ENCODE measurements at places on chromosomes 3 and 15.

DNA sequence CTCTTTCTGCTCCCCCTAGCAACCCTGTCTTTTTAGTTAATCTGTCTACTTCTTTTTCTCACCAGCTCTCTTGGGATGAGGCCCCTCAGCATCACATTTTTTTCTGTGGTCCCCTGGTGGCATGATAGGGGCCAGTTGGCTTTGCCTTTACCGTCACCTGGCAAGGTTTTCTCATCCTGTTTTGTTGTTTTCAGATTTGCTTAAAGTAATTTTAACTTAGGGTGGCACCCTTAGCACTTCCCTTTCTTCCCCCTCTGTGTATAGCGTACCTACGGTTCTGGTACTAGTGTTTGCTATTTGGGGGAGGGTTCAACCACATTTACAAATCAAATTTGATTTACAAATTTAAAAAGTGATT is 35.6 kb downstream of the PDCD6IP start:
- DNase-seq, result no peak

DNA sequence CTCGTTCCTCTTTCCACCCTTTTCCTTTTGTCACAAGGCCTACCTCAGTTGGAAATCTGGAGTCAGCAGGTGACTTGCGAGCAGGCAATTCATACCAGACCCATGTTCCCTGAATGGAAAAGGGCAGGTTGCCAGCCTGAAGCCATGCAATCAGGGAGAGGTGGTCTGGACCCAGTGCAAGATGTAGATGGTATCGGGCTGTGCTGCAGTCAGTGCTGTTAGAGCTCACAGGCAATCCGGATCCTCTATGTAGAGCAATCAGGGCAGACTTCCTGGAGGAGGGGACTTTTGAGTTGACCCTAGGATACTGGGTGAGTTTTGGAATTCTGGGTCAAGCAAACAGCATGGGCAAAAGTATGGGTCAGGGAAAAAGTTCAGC is 18.9 kb downstream of the LOXL1 start:
- no peak for DNase-seq

GRCh38 chr3:123272547-123272946 is 70.8 kb downstream of the SEC22A start:
- no peak for DNase-seq

DNA sequence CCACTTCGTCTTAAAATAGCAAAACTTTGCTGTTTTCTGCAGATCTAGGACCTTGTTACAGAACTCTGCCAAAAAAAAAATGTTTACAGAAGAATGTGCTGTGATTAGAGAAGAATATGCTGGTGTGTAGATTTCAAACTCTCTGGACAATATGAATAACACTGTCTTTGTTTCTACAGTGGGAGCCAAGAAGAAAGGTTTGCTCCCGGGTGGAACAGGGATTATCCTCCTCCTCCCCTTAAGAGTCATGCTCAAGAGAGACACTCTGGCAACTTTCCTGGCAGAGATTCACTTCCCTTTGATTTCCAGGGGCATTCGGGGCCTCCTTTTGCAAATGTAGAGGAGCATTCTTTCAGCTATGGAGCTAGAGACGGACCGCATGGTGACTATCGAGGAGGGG is 27.3 kb downstream of the RBM6 start:
- DNase-seq, result no peak

- DNase-seq, result no peak
Measured at GRCh38 chr15:58357529-58358476, 74.0 kb upstream of the LIPC start.

GRCh38 chr3:135148398-135149020 is 353.4 kb downstream of the EPHB1 start:
- DNase-seq, result no peak

DNA sequence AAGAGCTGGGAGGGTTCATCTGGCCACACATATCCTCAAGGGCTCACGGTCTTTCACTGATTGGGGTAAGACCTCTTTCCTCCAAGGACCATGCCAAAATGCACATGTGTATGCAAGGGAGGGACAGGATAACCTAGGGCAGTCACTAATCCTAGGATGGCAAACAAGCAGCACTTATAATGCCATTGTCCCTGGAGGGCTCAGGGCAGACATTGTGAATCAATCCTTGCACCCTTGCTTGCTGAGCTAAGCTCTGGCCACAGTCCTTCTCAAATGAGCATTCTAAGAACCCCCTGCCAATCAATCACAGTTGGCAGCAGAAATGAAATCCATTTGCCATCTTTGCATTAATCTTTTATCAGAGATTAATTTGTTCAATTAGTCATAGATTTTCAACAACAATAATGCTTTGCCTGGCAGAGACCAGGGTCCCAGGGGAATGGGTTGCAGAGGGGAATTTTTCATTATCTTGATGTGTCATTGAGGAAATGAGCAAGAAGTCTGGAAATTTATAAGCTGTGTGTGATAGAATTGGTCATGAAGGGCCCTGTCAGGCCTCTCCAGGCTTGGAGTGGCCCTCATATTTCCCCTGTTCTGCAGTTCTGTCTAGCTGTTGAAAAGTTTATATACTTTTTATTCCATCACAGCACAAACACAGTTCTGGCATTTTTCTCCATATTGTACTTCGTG is 57.2 kb upstream of the KY start:
- no peak for DNase-seq

DNA sequence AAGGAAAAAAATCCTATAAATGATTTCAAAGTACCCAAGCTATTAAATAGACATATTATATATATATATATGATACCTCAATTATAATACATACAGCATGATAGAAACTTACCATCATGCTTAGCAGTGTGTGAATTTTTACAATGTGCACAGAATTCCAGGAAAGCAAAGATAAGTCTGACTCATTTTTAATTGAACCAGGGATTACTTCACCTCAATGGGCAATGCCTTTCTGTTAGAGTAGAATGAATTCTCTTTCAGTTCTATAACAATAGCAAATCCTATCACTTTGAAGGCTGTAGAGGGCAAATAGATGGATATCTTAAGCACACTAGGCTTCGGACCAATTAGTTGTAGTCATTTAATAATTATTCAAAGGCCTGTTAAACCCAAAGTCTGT is 54.8 kb upstream of the P3H2 start:
- no peak for DNase-seq

GRCh38 chr3:5360453-5360852 is 172.9 kb downstream of the EDEM1 start:
- no peak for DNase-seq

DNA sequence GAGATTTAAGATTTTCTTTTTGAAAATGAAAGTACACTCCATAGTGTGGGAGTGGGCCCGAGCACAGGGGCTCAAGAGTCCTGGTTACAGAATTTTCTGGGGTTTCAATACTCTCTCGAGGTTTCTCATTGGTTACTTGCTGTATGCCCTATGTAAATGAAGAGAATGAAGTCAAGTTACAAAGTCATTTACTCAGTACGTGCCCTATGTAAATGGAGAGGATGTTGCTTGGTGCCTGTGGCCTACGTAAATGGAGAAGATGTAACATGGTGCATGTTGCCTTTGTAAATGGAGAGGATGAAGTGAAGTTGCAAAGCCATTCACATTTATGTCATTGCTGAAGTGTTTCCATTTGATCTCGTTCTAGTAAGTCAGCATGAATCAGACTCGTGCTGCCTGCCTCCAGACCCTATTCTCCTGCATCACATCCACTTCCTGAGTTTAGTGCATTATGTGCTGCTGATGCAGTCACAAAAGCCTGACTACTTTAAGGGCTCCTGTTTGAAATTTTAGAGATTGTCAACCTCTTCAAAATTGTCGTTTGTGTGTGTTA is 302.0 kb downstream of the ZBBX start:
- no peak for DNase-seq

DNA sequence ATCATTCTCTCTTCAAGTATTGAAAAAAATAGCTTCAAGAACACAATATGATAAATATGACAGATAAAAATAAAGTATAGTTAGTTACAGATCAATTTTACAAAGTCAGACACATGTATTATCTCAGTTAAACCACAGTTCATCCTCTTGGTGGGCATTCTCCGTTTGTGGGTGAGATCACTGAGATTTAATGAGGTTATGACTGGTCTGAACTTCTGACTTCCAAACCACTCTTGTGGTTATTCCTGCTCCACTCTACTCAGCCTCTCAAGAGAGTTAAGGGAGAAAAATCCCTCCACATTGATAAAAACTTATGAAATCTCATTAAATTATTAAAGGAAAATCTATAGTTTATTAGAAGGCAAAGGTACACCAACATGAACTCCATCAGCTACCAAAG is 229.9 kb upstream of the LRTM1 start:
- no peak for DNase-seq

DNA sequence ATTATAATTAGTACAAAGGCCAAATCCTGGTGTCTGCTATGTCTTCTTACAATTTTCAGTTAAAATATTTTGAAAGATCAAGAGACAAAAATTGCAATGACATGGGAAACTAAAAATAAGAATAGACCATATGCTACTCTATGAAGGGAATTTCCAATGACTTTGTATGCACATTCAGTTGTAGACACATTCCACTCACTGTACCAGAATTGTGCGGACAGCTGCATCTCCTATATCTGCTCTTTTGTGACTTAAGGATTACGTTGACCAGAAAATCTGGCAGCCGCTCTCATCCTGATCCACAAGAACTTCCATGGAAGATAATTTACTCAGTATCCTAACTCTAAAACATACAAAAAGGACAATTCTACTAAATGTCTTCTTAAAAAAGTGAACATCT is 493.9 kb upstream of the KCNMB2 start:
- no peak for DNase-seq

GRCh38 chr3:32428092-32429068 is 36.7 kb downstream of the CMTM7 start:
- no peak for DNase-seq

DNA sequence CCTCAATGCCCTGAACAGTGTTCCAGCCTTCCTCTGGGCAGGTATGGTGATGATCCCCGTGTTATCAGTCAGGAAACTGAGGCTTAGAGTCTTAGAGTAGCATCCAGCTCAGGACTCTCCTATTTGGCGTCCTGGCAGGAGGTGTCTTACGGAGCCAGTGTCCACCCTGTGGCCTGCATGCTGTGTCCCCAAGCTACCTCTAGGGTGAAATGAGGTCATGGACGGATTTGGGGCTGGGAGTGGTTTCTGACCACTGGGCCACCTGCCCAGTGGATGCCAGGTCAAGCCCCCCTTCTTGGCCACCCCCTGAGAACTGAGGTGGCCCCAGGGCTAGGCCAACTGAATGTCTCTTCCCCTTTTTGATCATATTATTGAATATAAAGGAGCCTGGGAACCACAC is 27.2 kb upstream of the SLC6A6 start:
- no peak for DNase-seq

- DNase-seq, result no peak
Measured at GRCh38 chr15:76439542-76439941, 103.0 kb downstream of the ISL2 start.

- peak; percentile 80 for DNase-seq
Measured at GRCh38 chr3:50192689-50193141, 1.3 kb downstream of the GNAT1 start.

GRCh38 chr3:77976079-77976478 is 936.2 kb downstream of the ROBO2 start:
- no peak for DNase-seq

DNA sequence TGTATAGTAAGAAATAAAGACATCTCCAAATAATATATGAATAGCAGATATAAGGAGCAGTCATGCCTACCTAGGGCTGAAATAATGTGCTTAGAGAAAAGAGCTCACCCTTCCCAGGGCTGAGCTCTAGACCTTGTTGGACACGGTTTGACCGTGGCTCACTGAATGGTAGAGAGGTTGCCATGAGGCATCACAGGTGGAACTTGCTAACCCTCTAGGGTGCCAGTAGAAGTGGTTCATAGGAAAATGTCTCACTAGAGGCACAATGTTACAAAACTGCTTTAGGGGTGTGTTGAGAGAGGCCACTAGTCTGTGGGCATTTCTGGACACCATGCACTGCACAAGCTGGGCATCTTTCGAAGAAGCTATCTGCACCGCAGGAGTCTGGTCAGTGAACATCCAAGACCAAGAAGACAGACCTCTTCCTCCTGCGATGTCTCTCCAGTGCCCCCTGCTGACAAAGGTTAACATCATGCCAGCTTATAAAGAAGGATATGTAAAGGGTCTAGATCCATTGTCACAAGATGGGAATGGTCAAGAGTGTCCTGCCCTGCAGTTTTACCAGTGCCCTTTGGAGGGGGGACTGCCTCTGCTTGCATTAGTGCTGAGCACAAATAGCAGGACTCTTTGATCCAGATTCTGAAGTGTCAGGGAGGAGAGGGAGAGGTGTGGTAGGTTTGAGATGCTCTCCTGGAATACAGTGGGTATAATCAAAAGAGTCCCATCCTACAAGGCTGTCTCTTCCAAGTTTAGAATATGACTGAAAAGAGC is 266.8 kb downstream of the ZNF385D start:
- DNase-seq, result peak; percentile 55
